GM23248 (cell line): ENCODE measurements at places on chromosomes 2 and 18.

DNA sequence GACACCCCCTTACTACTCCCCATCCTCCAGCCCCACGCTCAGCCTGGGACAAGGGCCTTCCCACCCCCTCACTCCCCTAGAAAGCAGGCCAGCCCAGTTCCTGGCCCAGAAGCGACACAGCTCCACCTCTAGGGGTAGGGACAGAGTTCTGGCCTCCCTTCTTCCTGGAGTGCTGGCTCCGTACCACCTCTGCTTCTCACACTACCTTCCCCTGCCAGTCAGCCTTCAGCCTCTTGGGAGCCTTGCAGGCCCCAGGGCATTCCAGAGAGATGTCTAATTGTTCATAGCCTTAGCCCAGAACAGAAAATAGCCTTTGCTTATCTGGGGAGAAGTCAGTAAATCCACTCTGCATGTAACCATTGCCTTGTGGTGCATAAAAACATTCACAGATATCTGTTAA, 13.1 kb upstream of the CATIP start:
- DNase-seq: peak; percentile 80

DNA sequence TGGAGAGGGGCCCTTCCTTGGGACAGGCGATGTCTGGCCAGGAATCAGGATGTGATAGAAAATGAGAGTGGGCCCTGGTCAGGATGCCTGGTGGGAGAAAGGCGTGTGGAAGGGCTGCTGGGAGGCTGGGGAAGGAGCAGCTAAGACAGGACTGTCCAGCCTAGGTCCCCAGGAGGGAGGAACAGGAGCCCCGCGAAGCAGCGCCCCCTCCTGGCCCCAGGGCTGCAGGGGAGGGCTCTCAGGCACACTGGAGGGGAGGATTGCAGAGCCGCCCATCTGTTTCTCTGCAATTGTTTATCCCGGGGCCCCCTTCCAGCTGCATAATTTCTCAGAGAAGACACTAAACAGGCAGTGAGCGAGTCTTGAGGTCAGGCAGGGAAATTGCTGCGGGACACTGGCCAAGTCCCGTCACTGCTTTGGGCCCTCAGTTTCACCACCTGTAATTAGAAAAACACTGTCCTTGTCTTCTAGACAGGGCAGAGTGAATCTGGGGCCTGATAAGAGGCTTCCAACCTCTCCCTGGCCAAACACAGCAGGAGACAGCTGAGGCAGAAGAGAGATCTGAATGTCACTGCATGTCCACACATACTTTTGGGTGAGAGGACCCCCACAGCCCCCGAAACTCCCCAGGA, 3.9 kb upstream of the NPPC start:
- no peak for DNase-seq

DNA sequence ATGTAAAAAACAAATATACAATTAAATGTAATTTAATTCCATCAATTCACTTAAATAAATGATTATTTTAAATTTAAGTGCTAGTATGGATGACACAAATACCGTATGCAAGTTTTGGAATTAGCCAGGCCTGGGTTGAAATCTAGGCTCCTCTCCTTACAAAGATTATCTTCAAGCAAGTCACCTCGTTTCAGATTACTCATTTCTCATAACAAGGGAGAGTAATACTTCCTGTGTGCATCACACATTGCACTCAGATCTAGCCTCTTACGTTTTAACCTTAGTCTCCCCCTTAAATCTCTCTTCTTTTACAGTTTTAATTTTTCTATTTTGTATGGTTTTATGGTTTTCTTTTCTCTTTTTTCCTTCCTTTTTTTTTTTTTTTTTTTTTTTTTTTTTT, 1475.9 kb upstream of the NXPH2 start:
- peak; percentile 4 for DNase-seq

GRCh38 chr2:171540437-171540836, 18.2 kb downstream of the CYBRD1 start:
- DNase-seq: no peak

- DNase-seq: peak; percentile 34
These were observed 473 bp downstream of the ELMOD3 start for GRCh38 chr2:85355073-85355410.

GRCh38 chr18:213966-214365, 53.9 kb downstream of the THOC1 start:
- DNase-seq: no peak

DNA sequence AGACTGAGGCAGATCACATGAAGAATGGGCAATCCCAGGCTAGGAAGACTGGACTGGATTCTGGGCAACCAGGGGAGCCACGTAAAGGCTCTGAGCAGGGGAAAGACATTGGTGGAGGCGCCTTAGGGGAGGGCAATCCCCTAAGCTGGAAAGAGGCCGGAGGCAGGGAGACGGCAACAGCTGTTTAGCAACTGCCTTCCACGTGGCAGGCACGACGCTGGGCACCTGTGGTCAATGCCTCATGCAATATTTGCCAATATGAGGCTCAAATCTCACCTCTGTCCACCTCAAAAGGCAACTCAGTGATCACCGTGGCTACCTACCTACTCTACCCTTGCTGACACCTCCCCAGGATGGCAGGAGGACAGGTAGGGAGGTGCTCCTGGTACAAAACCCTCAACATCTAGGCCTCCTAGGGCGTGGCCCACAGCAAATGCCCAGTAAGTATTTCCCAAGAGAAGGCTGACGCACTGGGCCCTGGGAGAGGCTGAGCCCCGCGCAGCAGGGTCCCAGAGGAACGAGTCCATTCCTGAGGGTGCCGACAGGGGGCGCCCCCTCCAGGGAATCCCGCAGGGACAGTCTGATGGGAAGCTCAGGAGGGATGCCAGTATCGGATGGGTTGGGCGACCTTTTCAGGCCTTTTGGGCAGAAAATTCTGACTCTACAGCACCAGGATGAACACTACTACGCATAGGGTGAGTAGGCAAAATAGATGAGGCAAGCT, 8.9 kb downstream of the BOLA3 start:
- DNase-seq: no peak

- DNase-seq: no peak
These were observed 58.0 kb downstream of the NYAP2 start for GRCh38 chr2:225457482-225457881.

- DNase-seq: peak; percentile 95
These were observed 178.0 kb downstream of the ASXL3 start for GRCh38 chr18:33755931-33756560.

GRCh38 chr2:144580521-144581161, 60.7 kb upstream of the ZEB2 start:
- DNase-seq: no peak

DNA sequence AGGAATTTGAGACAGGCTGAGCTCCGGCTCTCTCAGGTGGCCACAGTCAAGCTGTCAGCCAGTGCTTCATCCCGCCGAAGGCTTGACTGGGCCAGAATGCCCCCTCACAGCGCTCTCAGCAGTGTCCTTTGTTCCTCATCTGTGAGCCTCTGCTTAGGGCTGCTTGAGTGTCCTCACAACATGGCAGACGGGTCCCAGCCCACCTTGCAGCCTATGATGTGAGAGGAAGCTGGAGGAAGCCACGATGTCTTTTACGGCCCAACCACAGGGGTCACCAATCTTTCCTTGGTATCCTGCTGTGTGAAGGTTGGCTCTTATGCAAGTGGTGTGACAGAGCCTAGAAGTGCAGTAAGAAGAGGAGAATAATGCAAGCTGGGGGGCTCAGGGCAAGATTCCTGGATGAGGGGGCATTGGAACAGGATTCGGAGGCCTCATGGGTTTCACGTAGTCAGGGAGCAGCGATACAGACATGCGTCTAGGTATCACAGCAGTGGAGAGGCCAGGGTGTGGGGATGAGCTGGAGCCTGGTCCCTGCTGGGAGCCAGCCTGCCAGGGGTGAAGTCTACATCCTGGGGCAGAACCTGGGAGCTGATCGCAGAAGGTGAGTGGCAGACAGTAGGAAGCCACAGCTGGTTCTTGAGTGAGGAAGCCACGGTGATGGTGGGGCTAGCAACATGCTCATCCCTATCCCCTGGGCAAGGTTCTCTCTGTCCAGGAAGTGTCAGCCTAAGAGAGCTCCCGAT, 234.1 kb downstream of the GLI2 start:
- no peak for DNase-seq

DNA sequence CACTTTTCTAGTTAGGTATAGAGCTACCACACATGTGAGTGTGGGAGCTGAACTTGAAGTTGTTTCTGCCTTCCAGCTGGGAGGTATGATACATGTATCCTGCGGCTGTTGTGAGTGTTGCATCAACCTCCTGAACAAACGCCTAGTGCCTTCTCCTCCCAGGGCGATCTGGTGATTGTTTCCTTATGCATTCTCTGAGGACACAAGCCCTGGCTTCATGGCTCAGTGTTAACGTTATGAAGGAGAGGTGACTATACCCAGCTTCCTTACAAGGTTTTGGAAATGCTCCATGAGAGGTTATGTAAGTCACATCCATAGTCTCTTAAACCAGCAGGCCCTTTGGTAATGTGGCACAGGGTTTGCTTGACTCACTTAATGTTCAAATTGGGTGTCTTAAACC, 64.9 kb downstream of the SPRED2 start:
- peak; percentile 99 for DNase-seq

- peak; percentile 88 for DNase-seq
These were observed at the start of gene TCF7L1 for GRCh38 chr2:85132834-85133637. Gene TCF7L1, plus strand, starts transcription at chr2:85133392. Its CDS starts 293 bp downstream, at chr2:85133685.

GRCh38 chr2:66574701-66575624, 140.0 kb downstream of the MEIS1 start:
- peak; percentile 90 for DNase-seq

DNA sequence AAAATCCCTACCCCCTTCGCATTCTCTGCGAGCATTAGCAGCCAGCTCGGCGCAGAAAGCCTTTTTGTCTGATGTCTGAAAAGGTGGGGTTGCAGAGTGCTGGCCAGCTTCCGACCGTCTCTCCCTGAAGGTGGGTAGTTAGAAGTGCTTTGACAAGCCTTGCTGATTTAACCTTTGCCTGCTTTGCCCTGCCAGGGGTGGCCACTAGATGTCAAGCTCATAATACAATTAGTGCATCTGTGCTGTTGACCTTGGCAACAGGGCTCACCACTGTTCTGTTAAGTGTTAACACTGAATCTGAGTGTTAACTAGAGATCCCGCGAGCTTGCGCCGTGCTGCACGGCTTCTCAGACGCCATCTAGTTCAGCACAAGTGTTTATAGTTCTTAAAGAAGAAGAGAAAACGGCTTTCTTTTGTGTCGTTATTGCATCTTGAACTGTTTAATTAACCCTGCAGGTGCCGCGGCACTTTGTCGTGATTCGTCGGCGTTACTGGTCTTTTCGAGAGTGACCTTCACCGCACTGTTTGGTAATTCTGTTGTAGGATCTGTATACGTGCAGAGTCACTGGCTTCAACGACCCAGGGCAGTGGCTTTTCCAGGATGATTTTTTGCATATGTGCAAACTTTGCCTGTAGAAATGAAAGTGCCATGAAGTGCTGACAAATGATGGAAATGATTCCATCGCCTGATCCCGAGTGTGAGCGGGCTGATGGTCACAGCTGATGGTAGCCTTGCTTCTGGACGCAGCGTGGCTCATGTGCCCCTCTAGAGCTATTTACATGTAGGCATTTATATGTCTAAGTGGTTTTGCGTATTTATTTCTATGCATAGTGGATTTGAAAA, 5.5 kb downstream of the SALL3 start:
- no peak for DNase-seq

GRCh38 chr18:47777626-47778025, 152.8 kb downstream of the SMAD2 start:
- DNase-seq: no peak

GRCh38 chr2:177575358-177575757, 182.8 kb downstream of the AGPS start:
- no peak for DNase-seq

DNA sequence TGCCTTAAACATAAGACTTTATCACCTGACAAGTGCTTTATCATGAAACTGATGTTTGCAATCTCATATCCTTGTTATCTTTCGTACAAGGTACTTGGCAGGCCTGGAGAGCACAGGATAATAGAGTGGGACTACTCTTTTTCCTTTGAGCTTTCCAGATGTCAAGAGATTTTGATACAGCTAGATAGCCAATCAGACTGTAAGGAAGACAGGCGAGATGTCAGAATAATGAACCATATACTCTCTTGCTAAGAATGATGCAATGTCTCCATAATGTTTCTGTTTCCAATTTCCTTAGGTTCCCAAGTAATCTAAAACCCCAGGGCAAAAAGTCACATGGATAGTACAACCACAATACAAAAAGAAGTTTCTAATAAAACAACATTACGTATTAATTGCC, 313.1 kb downstream of the PDE11A start:
- DNase-seq: no peak

DNA sequence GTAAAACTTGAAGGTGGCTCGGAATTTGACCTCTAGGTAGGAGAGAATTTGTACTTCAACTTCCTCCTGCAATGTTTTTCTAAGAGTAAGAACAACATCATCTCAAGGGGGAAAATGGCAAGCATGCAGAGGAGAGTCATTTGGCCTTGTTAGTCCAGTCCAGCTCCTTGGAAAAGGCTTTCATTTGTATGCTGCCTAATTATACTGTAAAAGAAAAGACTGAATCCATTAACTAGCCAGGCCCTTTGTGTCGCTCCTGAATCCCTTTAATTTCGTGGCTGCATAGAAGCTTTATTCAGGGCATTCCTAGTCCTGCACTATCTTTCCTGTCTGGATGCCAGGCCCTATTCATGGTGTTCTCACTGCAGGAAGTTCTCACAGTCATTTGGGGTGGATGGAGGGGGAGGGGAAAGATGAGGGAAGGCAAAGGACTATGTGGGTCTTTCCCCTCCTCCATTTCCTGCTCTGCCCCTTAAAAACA, 36.0 kb downstream of the PHLPP1 start:
- peak; percentile 12 for DNase-seq

DNA sequence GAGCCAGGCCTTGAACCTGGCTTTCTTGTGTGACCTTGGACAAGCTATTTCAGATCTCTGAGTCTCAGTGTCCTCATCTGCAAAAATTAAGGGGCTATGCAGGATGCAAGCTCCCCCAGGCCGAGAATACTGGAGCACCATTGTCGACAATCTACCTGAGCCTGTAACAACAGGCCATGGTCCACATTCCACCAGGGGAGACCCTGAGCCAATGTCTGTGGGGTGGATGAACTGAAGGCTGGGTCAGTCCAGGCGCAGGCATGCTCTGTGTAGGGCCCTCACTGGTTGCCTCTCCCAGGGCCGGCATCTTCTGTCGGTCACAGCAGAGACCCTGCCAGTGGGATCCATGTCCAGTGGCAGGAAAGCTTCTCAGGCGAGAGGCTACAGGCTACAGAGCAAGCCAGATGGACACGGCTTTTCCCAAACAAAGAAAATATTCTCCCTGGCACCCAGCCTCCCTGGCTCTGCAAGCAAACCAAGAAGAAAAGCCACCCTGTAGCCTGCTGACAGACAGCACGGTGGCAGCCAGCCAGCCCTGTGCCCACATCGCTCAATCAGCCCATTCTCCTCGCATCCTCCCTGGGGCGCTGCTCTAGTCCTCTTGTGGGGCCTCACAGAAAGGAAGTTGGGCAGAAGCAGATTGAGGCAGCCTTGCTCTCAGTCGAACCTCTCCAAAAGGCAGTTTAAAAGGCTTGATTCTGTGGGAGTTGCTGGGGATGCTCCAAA, 48.7 kb upstream of the FZD7 start:
- no peak for DNase-seq

DNA sequence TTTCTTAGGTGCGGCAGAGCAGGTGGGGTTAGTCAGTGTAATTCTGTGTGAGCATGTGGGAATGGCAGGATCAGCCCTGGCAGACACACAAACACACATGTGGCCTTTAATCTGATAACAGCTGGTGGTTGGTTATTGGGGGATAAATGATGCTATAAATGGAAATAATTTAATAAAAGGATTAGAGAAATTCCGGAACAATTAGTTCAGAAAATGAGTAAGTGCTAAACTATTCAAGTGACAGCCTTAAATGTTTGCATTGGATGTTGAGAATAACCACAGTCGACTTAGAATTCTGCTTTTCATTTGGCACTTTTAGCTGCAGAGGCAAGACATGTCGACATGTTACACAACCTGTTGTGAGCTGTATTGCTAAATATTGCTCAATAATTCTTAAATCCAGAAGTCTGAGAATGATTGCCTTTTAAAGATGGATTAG, 7.2 kb downstream of the SMYD1 start:
- peak; percentile 85 for DNase-seq
